Type B pancreatic cell (in vitro differentiated cells): ENCODE measurements at places on chromosomes 2 and 18. TPM values are rescaled to one million over a fixed set of nuclear protein-coding genes. Genes with fewer than 3 reads are reported as not detected.

ZAP70 gene
- total RNA-seq = 1.2 and 2.5 TPM in 2 replicates

LONRF2 gene
- 4.5 and 8.9 TPM in 2 replicates for total RNA-seq

C1QL2 gene
- 1.1 and 1.8 TPM in 2 replicates for total RNA-seq

DSG1 gene
- 4.8 and 40.8 TPM in 2 replicates for total RNA-seq

SLC9A4 gene
- 3.1 and 7.9 TPM in 2 replicates for total RNA-seq

SLC35F6 gene
- total RNA-seq = 28.5 and 31.6 TPM in 2 replicates

FBXO15 gene
- 2.0 and 4.7 TPM in 2 replicates for total RNA-seq

FAM117B gene
- total RNA-seq = 11.5 and 21.4 TPM in 2 replicates

FASTKD2 gene
- total RNA-seq = 32.1 and 33.6 TPM in 2 replicates

TMX3 gene
- total RNA-seq = 28.5 and 42.0 TPM in 2 replicates

RAB27B gene
- total RNA-seq = 9.3 and 9.4 TPM in 2 replicates

ABI2 gene
- 47.8 and 94.6 TPM in 2 replicates for total RNA-seq

DNA sequence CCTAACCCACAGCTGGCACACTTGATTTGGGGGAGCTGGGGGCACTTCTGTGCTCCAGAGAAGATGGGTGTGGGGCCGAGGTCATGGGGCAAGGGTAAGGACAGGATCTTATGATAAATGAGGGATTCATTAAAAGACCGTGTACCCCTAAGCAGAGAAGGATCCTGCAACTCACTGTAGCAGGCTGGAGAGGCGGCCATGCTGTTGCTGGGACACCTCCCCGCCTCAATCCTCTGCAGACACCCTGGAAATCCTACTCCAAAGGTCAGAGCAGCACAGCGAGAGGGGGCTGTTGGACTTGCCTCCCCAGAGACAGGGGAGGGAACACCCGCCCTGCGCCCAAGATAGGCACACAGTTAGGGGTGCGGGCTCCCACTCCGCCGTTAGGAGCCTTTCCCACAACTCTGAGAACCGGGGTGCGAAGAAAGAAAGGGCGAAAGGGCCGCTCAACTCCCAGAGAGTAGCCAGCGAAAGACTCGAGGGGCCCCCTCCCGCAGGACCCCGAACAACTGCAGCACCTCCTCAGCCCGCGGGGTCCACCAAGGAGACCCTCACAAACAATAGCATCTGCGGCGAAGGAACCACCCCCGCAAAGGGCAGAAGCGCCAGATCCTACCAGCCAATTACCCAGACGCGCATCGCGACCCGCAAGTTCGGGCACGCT, 1.4 kb downstream of the PARD6G start:
- peak overlapping the region; percentile 59 for H3K27ac ChIP-seq
- H3K4me1 ChIP-seq = peaks cover 7% of the 10 kb centered on the region
- H3K4me3 ChIP-seq = peak overlapping the region; percentile 88
- no peaks in the 10 kb centered on the region for H3K27me3 ChIP-seq

- no peaks in the 10 kb centered on the region for H3K27me3 ChIP-seq
- no peaks in the 10 kb centered on the region for H3K4me1 ChIP-seq
- H3K27ac ChIP-seq = no peak overlapping the region
- no peak for DNase-seq
Observed at GRCh38 chr2:216142540-216142939, 33.4 kb downstream of the XRCC5 start.

GRCh38 chr18:14916851-14917250, 168.9 kb downstream of the ANKRD30B start:
- no peak overlapping the region for H3K4me3 ChIP-seq
- DNase-seq = no peak
- H3K27ac ChIP-seq = no peak overlapping the region
- H3K4me1 ChIP-seq = no peaks in the 10 kb centered on the region
- no peaks in the 10 kb centered on the region for H3K27me3 ChIP-seq

GRCh38 chr2:101076581-101076980, 74.5 kb downstream of the RPL31 start:
- no peak overlapping the region for H3K27ac ChIP-seq
- H3K27me3 ChIP-seq = no peaks in the 10 kb centered on the region
- no peak for DNase-seq
- peaks cover 6% of the 10 kb centered on the region for H3K4me1 ChIP-seq
- H3K4me3 ChIP-seq = no peak overlapping the region
- H3K36me3 ChIP-seq = peaks cover 25% of the 10 kb centered on the region

GRCh38 chr2:165886487-165887146, 67.0 kb downstream of the TTC21B start:
- H3K36me3 ChIP-seq = peaks cover 31% of the 10 kb centered on the region
- peaks cover 9% of the 10 kb centered on the region for H3K4me1 ChIP-seq
- H3K27me3 ChIP-seq = no peaks in the 10 kb centered on the region
- no peak for DNase-seq
- no peak overlapping the region for H3K27ac ChIP-seq

DNA sequence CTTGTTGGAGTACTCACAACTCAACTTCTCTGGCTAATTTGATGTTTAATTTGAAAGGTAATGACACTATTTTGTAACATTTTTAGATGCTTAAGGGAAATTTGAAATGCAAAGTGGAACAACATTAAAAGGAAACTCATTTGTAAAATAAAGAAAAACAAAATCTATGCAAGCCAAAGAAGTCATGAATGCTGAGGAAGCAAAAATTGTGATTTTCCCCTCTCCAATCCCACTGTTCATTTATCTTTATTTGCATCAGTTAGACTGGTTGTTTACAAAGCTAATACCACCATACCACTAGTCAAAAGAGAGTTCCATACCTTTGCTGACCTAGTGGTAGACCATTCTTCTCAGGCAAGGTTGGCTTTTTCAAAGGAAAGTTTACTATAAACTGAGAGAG, 2.2 kb upstream of the B4GALT6 start:
- H3K4me3 ChIP-seq = peak overlapping the region; percentile 95
- peaks cover 27% of the 10 kb centered on the region for H3K4me1 ChIP-seq
- no peak for DNase-seq
- H3K27ac ChIP-seq = peak overlapping the region; percentile 96

DNA sequence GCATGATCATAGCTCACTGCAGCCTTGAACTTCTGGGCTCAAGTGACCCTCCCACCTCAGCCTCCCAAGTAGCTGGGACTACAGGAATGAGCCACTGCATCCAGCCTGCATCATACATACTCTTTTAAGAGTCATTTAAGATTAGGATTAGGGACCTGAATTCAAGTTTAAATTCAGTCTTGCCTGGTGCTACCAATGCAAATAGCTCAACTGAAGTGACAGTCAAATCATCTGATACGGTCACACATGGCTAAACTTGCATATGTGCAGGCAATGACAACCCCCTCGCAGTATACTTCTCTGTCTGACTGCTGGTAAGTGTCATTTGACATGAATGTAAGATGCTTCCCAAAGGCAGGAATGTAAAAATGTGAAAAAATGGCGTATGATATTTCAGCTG, 31.8 kb upstream of the TMEM131 start:
- peaks cover 9% of the 10 kb centered on the region for H3K4me1 ChIP-seq
- peaks cover 8% of the 10 kb centered on the region for H3K27me3 ChIP-seq
- DNase-seq = peak; percentile 18
- H3K27ac ChIP-seq = no peak overlapping the region
- H3K4me3 ChIP-seq = no peak overlapping the region
- no peaks in the 10 kb centered on the region for H3K36me3 ChIP-seq

DNA sequence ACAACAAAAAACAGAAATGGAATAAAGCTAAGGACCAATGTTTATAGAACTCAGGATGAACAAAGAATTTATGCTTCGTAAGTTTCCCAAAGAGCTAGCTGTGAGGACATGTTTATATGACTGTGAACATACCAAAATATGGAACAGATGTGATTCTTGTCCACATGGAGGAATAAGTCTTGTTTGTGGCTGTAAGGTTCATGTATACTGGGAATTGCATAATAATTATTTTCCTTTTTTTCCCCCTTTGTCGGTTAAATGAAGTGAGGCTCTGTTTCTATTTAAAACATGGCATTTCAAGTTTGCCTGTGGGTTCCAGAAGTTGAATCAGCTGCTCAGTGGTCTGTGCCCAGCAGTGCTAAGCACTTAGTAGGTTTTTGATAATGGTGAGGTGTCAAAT, 108.1 kb downstream of the FHOD3 start:
- H3K4me1 ChIP-seq = peaks cover 10% of the 10 kb centered on the region
- no peaks in the 10 kb centered on the region for H3K36me3 ChIP-seq
- H3K27ac ChIP-seq = no peak overlapping the region
- H3K4me3 ChIP-seq = no peak overlapping the region
- DNase-seq = no peak

GRCh38 chr2:240191001-240191400, 50.5 kb upstream of the OTOS start:
- H3K36me3 ChIP-seq = no peaks in the 10 kb centered on the region
- peaks cover 25% of the 10 kb centered on the region for H3K27me3 ChIP-seq
- H3K4me1 ChIP-seq = peaks cover 11% of the 10 kb centered on the region
- H3K27ac ChIP-seq = no peak overlapping the region

- no peaks in the 10 kb centered on the region for H3K27me3 ChIP-seq
- H3K36me3 ChIP-seq = no peaks in the 10 kb centered on the region
- DNase-seq = no peak
Observed at GRCh38 chr2:221943076-221943810, 355.6 kb downstream of the PAX3 start.

DNA sequence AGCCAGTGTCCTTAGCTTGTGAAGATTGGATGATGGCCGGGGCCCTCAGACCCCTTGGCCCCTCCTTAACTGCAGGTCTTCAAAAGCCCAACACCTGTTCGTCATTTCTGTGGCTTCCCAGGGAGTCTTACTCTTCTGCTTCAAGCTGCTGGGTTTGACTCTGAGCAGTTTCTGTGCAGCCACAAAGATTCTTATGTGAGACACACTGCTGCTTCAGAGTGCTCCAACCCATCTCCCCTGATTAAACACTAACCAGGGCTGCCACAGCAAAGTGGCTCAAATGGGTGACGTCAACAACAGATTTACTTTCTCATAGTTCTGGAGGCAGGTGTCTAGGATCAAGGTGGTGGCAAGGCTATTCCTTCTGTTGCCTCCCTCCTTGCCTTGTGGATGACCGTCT, 40.8 kb downstream of the TSN start:
- no peaks in the 10 kb centered on the region for H3K4me1 ChIP-seq
- H3K4me3 ChIP-seq = no peak overlapping the region
- no peaks in the 10 kb centered on the region for H3K36me3 ChIP-seq

DNA sequence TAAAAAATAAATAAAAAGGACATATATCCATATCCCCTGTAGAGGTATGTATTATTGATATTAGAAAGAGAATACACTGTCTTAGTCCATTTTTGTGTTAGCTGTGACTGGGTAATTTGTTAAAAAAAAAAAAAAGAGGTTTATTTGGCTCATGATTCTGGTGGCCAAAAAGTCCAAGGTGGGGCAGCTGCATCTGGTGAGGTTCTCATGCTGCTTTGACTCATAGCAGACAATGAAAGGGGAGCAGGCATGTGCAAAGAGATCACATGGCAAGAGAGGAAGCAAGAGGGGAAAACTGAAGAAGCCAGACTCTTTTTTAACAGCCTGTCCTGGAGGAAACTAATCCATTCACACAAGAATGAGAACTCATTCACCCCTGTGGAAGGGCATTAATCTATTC, 101.6 kb upstream of the MAP4K3 start:
- DNase-seq = no peak
- no peaks in the 10 kb centered on the region for H3K27me3 ChIP-seq
- H3K36me3 ChIP-seq = no peaks in the 10 kb centered on the region

- no peaks in the 10 kb centered on the region for H3K4me1 ChIP-seq
- no peak overlapping the region for H3K4me3 ChIP-seq
- DNase-seq = no peak
- no peaks in the 10 kb centered on the region for H3K36me3 ChIP-seq
Observed at GRCh38 chr2:209413311-209414014, 10.4 kb upstream of the MAP2 start.

DNA sequence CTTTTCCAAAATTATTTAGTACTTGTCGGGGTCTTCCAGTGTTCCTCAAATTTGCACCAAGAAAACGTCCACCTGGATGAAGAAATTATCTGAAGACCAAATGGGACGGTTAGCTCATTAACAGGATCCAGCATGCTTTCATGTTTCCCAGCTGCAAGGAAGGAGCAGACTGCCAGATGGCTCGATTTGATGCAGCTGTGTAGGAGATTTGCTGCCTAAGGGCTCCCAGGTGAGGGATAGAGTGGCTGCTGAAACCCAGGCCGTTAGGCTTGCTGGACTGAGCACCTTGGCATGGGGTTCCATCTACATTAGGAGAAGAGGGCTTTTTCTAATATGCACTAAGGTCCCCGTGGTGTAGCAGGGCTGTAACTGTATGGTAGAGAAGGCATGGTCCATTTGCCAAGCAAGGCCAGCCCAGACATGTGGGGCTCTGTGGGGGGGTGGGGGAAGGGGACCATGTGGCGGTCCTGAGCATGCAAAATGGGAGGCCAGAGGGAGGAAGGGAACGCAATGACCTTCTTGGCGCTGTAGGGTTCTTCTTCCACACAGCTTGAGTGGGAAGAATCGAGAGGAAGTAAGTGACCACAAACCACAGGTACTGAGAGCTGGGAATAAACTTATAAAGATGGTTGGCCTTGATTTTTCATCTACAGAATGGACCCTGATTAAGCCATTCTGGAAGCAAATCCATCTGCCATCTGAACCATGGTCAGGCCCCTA, 144.0 kb downstream of the TMEM163 start:
- no peaks in the 10 kb centered on the region for H3K27me3 ChIP-seq
- H3K4me1 ChIP-seq = peaks cover 18% of the 10 kb centered on the region
- H3K36me3 ChIP-seq = no peaks in the 10 kb centered on the region

DNA sequence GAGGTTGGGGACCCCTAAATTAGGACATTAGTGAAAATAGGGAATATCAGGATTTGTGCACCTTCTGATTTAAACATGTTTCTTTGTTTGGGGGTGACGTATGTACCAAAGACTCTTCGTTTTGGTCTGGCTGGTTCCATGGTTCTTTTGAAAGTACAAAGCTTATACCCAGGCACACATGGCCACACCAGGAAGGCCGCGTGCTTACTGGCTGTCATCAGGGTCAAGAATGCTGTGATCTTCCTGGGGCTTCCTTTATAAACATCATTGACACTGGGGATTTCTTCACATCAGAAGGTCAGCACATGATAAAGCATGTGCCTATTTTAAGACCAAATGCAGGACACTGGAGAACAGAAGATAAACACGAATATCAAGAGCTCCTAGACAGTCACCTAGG, 230.6 kb upstream of the ID2 start:
- H3K36me3 ChIP-seq = no peaks in the 10 kb centered on the region
- peaks cover 48% of the 10 kb centered on the region for H3K4me1 ChIP-seq
- H3K4me3 ChIP-seq = no peak overlapping the region
- H3K27me3 ChIP-seq = no peaks in the 10 kb centered on the region
- no peak overlapping the region for H3K27ac ChIP-seq

GRCh38 chr2:157606534-157606933, 22.1 kb downstream of the ACVR1C start:
- H3K36me3 ChIP-seq = no peaks in the 10 kb centered on the region
- no peak overlapping the region for H3K27ac ChIP-seq
- no peak for DNase-seq
